ENCODE measurements at places on chromosomes 7 and 10.

- no peak for DNase-seq
These were observed 333.9 kb downstream of the AUTS2 start for GRCh38 chr7:69932034-69932628.

DNA sequence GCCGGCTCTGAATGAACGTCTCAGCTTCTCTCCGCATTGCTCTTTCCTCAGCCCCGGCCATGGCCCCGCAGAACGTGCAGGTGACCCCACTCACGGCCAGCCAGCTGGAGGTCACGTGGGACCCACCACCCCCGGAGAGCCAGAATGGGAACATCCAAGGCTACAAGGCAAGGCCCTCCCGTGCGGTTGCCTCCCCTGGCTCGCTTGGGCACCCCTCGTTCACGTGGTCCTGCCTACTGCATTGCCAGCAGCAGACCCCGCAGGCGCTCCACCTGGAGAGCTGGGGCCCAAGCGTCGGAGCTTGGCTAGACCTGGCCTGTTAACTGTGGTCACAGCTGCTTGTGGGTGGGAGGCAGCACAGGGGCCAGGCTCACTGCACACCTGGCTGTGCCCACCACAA, 476.3 kb upstream of the FOXK1 start:
- DNase-seq: no peak

DNA sequence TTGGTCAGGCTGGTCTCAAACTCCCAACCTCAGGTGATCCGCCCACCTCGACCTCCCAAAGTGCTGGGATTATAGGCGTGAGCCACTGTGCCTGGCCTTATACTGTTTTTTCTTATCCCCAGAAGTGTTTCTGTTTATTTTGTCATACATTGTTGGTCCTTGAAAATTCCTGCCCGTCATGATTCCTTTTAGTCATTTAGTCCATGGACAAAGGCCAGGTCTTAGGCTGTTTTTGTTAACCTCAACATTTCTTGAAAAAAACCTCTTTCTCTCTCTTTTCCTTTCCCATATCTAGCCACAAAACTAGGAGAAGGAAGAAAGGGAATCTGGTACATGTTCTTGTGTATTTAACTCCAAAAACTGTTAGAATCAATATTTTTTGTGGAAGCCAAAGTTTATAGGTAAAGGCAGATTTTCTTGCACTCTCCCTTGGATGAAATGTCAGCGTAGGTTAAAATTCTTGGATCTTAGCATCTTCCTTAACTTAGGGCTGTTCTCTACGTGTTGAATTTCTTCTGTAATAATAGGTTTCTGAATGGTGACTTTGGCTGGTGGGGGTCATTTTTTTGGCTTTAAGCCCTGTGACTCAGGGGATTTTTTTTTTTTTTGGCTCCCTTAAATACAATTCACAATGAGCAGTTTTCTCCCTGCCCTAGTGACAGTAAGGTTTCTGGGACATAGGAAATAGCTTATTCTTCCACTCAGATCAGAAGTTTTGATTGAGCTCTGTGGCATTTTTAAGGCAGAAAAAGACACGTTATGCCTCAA, 500.8 kb downstream of the AUTS2 start:
- no peak for DNase-seq

DNA sequence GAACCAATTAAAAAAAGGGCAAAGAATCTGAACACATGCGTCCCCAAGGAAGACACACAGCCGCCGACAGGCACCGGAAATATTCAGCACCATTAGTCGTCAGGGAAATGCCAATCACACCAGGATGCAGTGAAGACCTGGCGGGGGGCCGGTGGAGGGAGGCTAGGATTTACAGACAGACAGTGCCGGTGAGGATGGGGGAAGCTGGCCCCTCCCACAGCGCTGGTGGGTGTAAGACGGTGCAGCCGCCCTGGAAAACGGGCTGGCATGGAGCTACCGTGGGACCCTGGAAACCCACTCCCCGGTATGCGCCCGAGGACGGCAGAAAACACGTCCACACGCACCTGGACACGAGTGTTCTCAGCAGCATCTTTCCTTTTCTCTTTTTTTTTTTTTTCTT, 4.8 kb upstream of the ADAP1 start:
- DNase-seq: no peak

- DNase-seq: no peak
These were observed 9.5 kb upstream of the TSGA13 start for GRCh38 chr7:130695840-130696239.

- DNase-seq: no peak
These were observed 5.0 kb downstream of the EIF3B start for GRCh38 chr7:2359610-2360009.

DNA sequence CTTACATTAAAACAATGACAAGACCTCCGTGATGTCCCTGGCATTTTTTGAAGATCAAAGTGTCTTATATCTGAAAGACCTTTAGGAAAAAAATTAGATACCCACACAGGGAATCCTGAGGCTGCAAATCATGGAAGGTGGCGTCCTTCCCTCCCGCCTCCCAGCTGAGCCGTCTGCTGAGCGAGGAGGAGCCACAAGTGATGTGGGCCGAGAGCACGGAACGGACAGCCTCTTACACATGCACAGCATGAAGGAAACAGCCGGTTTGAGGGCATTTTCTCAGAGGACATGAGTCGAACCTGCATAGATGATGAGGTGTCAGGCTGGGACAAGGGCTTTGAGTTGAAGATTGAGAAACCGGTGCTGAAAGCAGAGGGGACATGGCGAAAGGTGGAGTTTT, 163.3 kb downstream of the ADARB2 start:
- no peak for DNase-seq
